Colonic mucosa (tissue), 4 donors: ENCODE measurements at places on chromosomes 13 and 19. TPM values are rescaled to one million over a fixed set of nuclear protein-coding genes. Genes with fewer than 3 reads are reported as not detected.

The CCL25 gene
- not detected for total RNA-seq

The KCNC3 gene
- total RNA-seq: 1.0 TPM

The KLHL1 gene
- not detected for total RNA-seq

The WDR87 gene
- total RNA-seq: not detected

The ZNF350 gene
- total RNA-seq: 10.5 TPM

The POLR1G gene
- total RNA-seq: 2.0 TPM

DNA sequence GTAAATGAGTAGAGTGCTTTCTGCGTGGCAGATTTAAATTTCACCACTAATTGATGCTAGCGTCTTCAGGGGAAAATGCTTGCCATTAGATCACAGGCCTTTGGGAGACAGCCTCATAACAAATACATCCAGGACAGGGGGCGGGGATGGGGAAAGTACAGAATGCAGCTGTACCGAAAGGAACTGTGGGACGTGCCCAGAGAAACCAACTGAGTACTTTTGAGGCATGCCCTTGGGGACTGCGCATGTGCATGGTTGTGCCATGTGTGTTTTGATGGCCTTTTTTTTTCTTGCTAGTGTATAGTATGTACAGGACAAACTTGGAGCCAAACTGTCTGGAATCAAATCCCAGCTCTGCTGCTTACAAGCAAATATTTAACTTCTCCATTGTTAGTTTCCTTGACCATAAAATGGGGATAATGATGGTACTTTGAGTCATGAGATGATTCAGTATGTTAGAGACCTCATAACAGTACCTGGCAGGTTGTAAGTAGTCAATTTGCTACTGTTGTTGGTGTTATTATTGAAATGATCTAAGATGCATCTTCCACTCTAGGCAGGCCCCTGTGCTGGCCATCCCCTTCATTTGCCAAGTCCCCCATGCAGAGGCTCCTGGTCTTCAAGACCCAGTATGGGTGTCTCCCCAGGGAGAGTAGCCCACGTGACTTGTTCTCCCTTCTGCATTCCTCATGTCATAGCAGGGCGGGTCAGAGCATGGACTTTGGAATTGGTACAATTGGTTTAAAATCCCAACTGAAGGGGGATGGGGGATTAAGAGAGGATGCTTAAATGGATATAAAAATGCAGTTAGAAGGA is 68.3 kb upstream of the NPAS1 start:
- peak; percentile 90 for DNase-seq

DNA sequence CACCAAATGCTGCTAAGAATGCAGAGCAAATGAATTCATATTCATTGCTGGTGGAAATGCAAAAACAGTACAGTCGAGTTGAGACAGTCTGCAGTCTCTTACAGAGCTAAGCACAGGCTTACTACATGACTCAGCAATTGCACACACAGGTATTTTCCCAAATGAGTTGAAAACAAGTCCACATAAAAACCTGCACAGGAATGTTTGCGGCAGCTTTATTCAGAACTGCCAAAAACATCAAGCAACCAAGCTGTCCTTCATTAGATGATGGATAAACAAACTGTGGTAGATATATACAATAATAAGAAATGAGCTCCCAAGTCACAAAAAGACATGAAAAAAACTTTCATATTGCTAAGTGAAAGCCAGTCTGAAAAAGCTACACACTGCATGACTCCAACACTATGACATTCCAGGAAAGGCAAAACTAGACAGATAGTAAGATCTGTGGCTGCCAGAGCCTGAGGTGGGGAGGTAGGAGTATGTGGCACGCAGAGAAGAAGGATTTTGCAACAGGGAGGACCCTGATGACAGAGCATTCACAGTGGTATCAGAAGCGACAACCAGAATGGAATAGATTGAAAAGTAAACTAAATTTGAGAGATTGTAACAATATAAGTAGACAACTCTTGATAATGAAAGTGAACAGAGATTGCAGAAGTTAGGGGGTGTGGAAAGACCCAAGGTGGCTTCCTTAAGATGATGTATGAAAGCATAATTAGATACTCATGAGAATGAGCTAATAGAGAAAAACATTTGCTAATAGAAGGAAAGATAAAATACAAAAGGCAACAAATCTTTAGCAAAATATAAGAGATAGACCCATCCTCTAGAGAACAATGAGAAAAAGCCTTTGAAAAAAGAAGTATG is 52.7 kb downstream of the TSC22D1 start:
- no peak for DNase-seq

DNA sequence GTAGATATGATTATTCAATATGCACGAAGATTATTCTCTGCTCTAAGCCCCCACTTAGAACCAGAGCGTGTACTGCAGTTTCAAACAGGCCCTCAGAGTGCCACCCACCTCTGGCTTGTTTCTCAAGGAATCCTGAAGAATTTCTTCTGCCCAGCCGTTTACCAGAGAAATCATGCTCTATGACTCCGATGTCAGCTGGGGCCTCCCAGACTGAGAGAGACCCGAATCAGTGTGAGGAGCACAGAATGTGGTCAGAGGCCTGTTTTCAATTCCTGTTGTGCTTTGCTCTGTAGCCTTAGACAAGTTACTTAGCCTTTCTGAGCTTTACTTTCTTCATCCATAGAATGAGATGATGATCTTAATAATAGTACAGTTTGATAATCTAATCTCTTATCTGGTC is 5.5 kb downstream of the PNMA8C start:
- DNase-seq: no peak

DNA sequence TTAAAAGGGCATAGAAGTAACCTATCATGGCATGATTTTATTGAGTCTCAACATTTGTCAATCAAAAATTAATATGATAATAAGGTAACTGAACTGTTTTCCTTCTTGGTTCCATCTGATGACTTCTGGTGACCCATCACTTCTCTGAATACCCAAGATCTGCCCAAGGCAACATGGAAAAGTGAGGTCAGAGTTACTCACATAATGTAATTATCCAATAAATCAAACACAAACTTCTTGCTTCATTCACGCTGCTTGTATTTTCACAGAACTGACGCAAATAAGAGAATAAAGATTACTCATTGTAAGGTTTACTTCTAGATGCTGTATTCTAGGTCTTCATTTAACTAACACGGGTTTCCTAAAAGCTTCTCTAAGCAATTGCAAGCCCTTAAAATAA is 361.6 kb downstream of the RBM26 start:
- DNase-seq: no peak

- no peak for DNase-seq
Measured at GRCh38 chr13:108929532-108930206, 300.3 kb downstream of the MYO16 start.

DNA sequence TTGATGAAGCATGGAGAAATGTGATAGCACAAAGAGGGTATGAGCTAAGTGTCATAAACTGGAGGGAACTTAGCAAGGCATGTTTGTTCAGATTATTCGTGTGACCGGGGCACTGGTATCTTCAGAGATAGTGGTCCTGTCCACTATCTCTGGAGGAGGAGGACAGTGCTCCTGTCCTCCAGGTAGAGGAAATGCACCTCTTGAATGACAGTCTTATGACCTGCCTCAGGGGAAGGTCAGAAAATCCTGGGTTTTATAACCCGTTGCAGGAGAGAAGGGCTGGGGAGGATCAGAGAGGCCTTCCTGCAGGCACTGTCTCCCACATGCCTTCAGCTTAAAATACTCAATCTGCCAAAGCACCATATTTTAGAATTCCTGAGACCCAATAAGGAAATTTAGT is 213.5 kb upstream of the UBL3 start:
- no peak for DNase-seq

DNA sequence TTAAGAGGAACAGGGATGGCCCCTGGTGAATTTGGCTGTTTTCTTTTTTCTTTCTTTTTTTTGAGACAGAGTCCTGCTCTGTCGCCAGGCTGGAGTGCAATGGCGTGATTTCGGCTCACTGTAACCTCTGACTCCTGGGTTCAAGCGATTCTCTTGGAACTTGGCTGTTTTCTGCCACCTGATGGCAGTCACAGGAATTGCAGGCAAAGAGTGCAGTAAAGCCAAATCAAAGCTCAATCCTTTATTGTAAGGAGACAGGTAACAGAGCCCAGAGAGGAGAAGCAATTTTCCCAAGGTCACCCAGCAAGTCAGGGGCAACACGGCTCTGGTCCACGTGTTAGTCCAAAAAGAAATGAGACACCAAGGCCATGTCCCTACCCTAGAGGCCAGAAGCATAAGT is 6.2 kb downstream of the TINCR start:
- DNase-seq: no peak

GRCh38 chr19:39155114-39155700 is 29.6 kb downstream of the PAK4 start:
- DNase-seq: no peak

GRCh38 chr19:53553865-53554791 is 16.2 kb downstream of the ZNF331 start:
- peak; percentile 86 for DNase-seq

DNA sequence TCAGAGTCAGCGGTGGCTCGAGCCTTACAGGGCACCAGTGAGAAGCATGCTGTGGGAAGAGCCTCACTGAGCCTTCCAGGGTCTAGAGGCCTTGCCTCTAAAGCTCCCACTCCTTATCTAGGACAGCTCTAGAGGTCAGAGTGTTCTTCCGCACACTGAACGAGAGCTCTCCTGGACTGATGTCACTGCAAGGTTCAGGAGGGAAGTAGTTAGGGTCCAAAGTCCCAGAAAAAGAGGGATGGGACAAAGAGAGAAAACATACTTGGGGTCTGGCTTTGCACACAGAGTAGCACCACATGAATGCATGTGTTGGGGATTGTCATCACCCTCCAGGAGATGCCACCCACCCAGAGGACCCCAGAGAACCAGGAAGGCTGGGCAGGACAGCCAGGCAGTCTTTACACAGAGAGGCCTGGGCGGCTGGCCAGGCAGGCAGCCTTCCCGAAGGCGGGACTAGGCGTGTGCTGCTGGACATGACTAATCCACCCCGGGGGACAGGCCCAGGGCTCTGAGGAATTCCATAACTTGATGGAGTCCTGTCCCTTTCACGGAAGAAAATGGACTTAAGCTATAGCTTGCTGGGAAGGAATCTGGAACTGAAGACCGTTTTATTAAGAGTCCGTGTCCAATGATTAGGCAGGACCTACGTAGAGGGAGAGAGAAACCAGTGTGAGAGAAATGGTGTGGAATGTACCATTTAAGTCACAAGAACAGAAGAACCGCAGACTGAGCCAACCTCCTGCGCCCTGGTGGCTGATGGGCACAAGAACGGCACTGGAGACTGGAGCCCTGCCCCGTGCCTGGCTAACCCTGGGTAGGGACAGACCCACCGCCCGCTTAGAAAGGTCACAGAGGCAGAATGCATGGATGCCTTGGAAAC is 16.6 kb upstream of the EPHX3 start:
- peak; percentile 72 for DNase-seq

- DNase-seq: no peak
Measured at GRCh38 chr19:2221250-2221831, 14.8 kb downstream of the PLEKHJ1 start.

DNA sequence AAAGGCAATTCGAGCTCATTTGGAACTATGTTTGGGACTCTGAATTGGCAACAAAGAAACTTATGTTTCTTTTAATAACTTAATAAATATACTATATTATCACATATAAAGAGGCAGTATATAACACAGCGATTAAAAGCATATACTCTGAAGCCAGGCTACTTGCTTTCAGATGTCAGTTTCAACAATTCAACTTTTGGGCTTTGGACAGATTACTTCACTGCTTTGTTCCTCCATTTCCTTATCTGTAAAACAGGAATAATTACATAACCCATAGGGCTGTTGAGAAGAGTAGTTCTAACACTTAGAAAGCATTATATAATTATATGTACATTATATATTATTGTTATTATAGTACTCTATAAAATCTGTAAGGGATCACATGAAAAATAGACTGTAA is 107.2 kb downstream of the EDNRB start:
- no peak for DNase-seq

DNA sequence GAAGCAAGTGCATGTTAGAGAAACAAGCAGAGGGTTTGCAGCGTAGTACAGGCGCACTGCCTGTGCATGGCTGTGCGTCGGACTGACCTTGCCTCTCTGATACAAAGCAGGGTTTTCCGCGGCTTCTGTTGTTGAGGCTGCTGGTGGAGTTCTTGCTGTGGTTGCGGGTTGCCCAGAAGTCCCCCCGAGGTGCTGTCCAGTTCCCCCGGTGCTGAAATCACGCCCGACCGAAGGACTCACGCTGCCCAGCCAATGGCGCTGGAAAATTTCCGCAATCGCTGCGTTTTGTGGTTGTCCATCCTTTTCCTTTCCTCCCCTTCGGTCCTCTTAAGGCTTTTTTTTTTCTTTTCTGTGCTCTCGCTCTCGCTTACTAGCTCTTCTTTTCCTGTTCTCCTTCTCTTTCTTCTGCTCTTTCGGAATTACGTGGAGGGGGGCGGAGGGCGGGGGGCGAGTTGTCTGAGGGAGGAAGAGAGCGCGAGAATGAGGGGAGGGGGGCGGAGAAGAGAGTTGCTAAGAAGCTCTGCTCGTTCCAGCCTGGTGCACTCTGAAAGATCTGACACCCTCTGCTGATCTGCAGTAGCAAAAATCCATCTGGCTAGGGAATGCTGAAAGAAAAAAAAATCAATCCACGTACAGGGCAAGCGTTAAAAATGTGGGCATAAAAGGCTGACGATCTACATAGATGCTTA is at the start of gene SLITRK1:
TSS of gene SLITRK1 (minus strand) at position 558 of the 689 bp plus-strand sequence. CDS start 967 bp downstream, outside the sequence.
- DNase-seq: no peak

DNA sequence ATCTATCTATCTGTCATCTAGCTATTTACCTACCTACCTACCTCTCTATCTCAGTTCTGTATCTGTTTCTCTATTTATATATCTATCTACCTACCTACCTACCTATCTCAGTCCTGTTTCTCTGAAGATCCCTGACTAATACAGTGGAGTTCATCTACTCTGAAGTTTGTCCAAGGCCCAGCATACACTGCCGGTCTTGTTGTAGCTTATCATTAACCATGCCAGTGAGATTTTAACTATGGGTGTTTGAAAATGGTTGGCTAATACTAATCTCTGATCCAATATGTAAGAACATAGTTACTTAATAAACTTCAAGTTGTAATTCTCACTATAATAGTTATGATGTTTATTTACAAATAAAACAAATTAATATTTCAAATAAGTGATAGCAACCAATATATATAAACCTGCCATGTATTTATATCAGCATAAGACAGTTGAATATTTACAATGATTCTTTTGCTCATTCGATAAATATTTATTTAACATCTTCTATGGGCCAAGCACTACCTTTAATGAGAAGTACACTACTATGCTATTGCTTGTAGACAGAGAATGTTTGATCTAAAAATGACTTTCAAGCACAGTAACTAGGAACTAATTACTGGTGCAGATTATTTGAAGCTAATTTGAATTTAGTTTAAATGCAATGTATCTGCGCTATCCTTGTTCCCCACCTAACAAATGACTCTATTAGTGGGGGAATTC is 242.1 kb downstream of the KLF5 start:
- DNase-seq: no peak
